8988T (cell line): ENCODE measurements at places on chromosomes 7 and 10.

- DNase-seq: peak; percentile 71
These were observed at the start of gene HTRA1 for GRCh38 chr10:122461367-122461728. Gene HTRA1 (plus strand): TSS chr10:122461553. CDS start chr10:122461653, 100 bp downstream.

- DNase-seq: no peak
These were observed 137.7 kb downstream of the AHR start for GRCh38 chr7:17436126-17436525.

DNA sequence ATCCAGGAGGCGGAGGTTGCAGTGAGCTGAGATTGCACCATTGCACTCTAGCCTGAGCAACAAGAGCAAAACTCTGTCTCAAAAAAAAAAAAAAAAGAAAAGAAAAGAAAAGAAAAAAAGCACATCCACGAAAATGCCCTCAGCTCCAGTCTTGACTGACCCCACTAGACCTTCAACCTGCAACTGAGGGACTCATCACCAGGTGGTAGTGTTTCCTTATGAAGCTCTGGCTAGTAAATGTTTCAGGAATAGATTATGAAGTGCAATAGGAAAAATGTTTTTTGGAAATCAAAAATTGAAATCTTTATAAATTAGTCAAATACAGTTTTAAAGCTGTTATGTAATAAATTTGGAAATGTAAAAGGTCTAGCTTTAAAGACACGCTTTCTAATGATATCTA, 22.4 kb downstream of the TLL2 start:
- no peak for DNase-seq

- no peak for DNase-seq
These were observed 32.0 kb downstream of the PCDH15 start for GRCh38 chr10:54769051-54769450.

DNA sequence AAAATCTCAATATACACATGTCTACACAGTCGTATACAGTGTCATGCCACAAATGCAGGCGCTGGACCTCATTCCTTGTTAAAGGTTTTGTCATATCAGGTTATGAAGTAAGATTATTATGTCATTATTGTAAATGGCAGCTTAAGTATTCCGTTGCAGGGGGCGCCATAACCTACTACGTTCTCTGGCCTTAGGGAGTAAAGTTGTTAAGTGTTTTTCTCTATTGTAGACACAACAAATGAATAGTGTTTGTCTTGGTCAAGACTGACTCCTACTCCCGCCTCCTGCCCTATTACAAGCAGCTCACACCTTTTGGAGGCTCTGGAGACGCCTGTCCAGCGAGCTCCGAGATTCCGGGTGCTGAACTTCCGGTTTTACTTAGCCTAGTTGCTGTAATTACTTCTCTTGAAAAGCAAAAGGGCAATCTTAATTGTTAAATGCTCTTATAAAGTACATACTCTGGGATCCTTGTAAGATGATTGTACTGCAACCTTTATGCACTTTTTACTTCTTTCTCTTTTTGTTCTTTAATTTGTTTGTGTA, 994 bp downstream of the GATAD1 start:
- no peak for DNase-seq

DNA sequence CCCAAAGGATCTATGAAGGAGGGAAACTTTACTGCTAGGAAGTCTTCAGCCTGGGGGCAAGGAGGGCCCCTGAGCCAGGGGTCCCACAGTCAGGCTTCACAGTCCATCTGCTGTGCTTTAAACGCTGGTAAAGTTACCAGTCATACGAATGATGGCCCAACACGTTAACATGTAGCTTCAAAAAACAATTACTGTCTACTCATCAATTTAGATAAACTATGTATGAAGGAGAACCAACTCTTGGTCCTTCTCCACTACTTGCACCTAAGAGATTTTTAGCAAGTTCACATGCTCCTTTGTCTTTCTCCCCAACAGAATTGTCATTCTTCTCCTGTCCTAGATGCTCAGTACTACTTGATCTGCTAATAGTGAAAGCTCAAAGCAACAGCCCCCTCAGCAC, 16.6 kb downstream of the JCAD start:
- no peak for DNase-seq

- peak; percentile 22 for DNase-seq
These were observed 54.6 kb upstream of the NRG3 start for GRCh38 chr10:81820418-81820817.

DNA sequence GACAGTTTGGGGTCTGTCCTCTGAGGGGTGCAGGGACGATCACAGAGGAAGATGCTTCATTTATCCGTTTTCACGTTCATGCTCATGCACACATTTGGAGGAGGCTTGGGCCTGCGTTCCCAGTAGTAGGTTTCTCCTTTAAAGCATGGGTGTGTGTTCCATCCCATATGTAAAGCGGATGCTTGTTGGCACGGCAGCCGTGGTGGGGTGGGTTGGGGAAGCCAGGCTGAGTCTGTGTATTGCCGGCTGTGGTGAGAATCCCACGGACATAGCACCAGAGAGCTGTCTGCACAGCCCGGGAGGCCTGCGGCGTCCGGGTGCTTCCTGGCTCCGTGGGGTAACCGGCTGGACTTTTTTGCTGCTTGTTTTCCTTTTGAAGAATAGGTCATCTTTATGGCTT, 440 bp downstream of the JAKMIP3 start:
- DNase-seq: no peak

- no peak for DNase-seq
These were observed 304.6 kb downstream of the XPNPEP1 start for GRCh38 chr10:109618748-109619147.

DNA sequence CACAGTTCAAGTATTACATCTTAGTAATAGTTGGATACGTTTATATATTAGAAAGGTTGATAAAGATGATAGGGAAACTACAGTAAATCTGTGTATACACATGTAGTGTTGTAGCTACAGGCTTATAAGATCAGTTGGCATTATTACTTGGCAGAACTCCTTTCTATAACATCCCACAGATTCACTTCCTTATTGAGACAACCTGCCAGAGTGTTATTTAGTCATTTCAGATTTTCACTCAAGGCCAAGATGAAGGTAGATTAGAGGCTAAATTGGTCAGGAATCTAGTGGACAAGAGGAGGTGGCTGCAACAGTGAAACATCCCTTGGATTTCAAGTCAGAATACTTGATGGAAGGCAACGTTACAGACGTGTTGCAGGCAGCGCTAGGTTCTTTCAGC, 63.0 kb downstream of the PAPSS2 start:
- no peak for DNase-seq

GRCh38 chr10:17073725-17074540, 55.7 kb downstream of the CUBN start:
- no peak for DNase-seq

DNA sequence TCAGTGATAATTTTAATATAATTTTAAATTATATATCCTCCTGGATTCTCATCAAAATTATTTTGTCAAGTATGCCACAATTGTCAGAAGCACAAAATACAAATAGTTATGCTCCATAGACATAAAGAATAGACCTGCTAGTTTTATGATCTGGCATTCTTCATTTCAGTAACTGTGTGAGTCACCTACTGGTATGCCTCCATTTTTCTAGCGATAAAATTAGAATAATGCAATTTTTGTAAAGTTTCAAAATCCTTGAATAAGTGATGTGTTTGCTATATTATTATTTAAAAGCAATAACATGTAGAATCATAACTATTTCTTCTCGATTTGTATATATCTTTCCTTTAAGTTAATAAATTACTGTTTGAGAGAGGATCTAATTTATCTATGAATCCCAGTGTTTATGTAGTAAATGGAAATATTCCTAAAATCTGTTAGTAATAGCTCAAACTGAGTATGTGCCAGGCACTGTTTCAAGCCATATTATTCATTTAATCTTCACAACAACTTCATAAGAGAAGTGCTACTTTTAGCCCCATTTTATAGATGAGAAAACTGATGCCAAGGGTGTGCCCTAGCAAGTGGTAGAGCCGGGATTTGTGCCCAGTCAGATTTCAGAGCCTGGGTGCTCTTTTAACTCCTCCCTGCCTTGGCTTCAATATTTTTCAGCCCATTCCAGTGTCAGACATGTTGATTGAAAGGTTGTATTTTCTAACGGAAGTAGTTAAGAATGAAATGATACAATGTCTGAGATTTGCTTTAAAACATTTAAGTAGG, 38.4 kb downstream of the NET1 start:
- no peak for DNase-seq

DNA sequence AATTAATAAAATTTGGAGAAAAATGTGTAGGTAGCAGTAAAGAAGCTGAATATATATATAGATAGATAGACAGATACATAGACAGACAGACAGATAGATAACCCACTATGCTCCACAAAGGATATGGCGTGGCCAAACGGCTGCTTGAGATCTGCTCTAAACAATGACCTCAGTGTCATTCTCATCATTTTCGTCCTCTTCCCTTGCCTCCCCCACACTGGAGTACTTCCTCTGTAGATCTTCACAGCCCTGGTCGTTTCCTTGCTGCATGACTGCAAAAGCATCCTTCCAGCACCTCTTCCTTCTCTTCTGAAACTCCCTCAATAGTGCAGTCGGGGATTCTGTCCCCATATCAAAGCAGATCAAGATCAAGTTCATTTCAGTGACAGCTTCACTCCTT, 35.6 kb upstream of the ATP6V0A4 start:
- no peak for DNase-seq

- no peak for DNase-seq
These were observed 482.6 kb downstream of the IPMK start for GRCh38 chr10:57785068-57785467.

DNA sequence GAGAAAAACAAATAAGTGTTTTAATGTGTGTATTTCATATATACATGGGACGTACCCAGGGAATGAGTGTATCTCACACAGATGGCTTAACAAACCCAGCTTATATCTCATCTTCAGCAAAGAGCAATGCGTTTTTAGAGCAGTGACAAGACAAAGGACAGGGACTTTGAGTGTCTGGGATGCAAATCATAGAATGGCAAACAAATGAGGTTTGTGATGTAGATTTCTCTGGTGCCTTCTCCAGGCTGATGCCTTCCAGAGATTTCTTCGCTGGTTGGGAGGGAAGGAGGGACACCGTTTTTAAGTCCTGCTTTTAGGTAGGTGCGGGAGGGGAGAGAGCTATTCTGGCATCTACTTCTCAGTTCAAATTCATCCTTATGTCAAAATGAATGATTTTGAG, 16.6 kb downstream of the LANCL2 start:
- no peak for DNase-seq

GRCh38 chr10:83678850-83679249, 460.5 kb upstream of the GHITM start:
- DNase-seq: no peak

- no peak for DNase-seq
These were observed 63.3 kb upstream of the PAPSS2 start for GRCh38 chr10:87596351-87596750.

DNA sequence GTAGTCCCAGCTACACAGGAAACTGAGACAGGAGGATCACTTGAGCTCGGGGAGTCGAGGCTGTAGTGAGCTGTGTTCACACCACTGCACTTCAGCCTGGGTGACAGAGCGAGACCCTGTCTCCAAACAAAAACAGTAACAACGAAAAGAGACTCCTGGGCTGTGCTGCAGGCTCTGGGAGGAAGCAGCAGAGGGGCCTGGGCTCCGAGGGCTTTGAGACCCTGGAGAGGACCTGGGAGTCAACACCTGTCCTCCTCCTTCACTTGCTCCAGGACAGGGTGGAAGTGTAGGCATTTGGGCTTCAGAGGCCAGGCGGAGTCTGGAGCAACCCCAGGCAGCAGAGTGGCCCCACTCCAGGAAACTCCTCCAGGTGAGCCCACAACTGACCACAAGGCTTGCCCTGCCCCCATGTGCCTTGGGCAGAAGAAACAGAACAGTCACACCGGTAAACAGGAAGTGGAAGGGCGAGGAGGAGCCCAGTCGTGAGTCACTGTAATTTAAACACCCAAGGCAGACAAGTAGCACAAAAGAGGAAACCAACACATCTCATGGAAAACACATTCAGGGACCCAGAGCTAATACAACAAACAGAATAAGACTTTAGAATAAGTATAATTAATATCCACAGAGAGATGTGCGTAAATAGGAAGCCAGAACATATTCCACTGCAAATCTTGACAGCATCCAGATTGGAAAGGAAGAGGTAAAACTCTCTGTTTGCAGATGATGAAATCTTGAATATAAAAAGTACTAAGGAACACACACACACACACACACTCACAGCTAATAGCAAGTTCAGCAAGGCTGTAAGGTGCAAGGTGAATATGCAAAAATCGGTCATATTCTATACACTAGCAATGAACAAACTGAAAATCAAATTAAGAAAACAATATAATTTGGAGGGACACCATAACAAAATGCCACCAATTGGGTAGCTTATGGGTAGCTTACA, 20.5 kb upstream of the RASGEF1A start:
- peak; percentile 34 for DNase-seq

DNA sequence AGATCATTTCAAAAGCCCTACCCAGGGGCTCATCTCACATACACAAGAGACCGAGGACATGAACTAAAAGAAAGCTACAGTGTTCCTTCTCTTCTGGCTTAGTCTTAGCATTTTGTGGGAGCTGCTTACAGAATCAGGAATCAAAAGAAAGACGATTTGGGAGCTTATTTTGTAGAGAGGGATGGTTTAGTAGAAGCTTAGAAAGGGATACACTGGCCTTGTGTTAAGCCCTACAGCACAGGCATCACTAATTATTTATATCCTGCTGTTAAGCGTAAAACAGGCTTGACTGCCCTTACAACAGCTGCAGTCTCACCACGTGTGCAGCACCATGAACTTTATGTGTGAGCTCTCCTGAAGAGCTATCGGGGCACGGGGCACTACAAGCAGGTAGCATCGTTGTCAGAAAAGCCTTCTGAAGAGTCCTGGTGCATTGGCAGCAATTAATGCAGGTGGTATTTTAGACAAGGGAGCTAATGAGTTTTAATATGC, 798.3 kb downstream of the NXPH1 start:
- no peak for DNase-seq

- DNase-seq: no peak
These were observed 9.3 kb downstream of the PCLO start for GRCh38 chr7:83153419-83153818.

DNA sequence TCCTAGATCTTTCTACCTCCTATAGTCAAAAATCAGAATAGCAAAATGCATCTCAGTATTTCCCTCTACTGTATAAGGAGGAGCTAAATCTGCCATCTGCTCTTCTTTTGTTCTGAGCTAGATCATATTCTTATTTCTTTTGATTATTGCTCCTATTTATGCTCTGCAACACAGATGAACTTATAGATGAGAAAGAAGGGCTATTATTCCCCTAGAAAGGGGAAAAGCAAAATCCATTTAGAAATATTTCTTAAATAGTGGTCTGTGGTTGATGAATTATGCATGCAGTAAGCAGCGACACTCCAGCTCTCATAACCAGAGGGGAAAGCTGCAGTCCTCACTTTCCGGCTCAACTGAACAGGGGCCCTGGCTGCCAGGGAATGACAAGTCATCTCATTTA, 207.3 kb upstream of the SORCS1 start:
- no peak for DNase-seq

DNA sequence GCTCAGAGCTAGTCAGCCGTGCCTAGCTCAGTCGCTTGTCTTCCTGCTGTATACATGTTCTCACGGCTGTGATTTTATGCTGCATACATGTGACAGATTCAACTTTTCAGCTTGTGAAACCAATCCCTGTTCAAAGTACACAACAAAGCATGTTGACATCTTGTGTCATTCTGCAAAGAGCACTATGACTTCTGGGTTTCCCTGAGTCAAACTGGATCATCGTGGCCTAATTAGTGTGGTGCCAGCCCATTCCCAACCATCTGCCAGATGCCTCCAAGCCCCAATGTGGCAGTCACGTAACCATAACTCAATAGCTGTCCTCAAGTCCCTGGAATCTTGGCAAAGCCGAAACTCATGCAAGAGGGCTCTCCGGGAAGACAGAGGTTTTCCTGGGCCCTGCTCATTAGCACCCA, 144.8 kb downstream of the MYOF start:
- DNase-seq: no peak
